ENCODE measurements at places on chromosomes 7 and 10.

DNA sequence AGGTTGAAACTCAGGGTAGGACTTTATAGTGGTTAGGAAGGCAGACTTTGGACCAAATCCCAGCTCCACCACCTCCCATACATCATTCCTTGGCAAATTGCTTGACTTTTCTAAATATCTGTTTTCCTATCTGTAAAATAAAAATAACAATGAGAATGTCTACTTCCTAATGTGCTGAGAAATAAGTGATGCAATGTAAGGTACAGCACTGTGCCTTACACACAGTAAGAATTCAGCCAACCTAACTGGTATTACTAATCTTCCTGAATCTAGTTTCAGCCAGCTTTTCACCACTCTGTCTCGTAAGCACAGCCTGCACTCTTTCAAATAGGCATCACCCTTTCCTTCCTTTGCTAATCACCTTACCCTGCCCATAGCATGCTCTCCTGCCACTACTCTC lies 9.7 kb downstream of the PRLHR start:
- no peak for DNase-seq

GRCh38 chr10:86197166-86197790 lies 169.3 kb downstream of the GRID1 start:
- no peak for DNase-seq

- no peak for DNase-seq
Measured at GRCh38 chr7:93955304-93955703, 33.8 kb downstream of the GNG11 start.

DNA sequence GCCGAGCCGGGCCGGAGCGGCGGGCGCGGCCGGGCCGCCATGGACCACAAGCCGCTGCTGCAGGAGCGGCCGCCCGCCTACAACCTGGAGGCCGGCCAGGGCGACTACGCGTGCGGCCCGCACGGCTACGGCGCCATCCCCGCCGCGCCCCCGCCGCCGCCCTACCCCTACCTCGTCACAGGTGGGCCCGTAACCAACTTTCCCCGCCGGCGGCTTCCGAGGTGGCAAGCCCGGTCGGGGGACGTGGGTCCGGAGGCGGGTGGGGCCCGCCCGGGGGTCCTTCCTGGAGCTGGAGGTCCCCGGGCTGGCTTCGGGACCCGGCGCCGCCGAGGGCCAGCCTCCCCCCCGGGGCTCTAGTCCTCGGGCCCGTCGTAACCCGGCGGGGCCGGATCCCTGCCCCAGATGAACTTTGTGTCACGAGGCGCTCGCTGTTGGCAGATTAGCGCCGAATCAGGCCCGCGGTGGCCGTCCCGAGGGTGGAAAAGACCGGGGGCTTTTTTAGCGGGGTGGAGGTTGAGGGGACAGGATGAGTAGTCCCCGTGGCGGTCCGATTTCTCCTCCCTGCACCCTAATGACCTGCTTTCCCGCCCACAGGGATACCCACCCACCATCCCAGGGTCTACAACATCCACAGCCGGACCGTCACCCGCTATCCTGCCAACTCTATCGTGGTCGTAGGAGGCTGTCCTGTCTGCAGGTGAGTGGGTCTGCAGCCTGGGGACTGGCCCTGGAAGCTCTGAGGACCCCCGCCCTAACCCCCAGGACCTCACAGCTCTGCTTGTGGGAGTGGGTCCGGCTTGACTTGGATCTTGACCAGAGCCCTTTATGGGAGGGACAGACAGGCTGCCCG lies 496 bp downstream of the BRI3 start:
- no peak for DNase-seq

DNA sequence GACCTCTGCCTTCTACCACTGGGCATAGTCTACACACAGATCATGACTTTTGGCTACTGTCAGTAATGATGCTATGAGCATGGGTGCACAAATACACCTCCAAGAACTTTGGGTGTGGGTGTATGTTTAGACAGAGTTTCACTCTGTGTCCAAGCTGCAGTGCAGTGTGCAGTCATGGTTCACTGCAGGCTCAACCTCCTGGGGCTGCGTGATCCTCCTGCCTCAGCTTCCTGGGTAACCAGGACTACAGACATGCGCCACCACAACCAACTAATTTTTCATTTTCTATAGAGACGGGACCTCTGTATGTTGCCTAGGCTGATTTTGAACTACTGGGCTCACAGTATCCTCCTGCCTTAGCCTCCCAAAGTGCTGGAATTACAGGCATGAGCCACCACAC lies 194.4 kb downstream of the NSUN6 start:
- no peak for DNase-seq
